ENCODE measurements at places on chromosomes 7 and 10.

- no peak for DNase-seq
These were observed 10.9 kb downstream of the FAM3C start for GRCh38 chr7:121385056-121385799.

DNA sequence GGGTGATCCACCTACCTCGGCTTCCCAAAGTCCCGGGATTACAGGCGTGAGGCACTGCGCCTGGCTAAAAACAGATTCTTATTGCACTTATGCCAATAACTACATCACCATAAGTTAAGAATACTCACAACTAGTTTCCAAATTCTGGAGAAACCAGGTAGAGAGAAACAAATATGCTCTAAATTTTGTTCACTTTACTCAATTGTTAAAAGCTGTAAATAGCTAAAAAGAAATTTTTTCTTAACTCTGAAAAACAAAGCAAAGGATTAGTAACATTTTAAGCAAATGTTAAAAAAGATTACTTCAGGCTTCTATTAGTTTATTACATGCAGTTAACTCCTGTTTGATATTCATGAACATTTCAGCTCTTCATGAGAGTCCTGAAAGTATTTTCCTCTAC is 28.3 kb upstream of the ZMIZ2 start:
- no peak for DNase-seq

- no peak for DNase-seq
These were observed 86.3 kb downstream of the KAT6B start for GRCh38 chr10:74912682-74913081.

DNA sequence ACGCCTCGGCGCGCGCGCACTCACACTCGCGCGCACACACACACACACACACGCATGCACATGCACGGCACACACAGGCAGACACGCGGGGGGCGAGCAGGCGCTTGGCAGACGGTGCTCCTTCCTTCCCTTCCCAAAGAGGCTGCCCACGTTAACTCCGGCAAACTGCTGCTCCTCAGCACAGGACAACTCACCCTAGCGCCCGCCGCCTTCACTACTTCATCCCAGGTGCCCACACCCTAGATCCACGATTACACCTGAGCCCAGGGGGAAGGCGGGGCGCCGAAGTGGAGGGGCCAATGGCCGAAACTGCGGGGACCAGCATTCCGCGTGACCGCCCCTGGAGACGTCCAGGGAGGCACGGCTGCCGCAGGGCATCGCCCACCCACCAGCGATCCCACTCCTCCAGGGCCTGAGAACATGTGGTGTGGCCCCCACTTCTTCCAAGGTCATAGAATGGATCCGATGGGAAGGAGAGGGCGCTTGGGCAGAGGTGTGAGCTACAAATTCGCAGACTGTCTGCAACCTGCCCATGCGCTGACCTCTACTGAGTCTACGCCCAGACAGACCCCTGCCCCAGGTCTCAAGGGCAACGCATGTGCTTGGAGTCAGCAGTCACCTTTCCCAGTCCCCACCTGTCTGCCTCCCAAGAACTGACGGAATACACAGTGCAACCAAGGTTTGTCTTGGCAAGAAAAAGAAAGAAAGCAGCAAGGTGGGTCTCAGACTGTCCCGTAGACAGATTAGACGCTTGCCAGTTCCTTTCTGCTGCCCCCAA is 74.6 kb downstream of the CALN1 start:
- DNase-seq = no peak

GRCh38 chr10:68633816-68634466 is 73.8 kb downstream of the TET1 start:
- DNase-seq = no peak

DNA sequence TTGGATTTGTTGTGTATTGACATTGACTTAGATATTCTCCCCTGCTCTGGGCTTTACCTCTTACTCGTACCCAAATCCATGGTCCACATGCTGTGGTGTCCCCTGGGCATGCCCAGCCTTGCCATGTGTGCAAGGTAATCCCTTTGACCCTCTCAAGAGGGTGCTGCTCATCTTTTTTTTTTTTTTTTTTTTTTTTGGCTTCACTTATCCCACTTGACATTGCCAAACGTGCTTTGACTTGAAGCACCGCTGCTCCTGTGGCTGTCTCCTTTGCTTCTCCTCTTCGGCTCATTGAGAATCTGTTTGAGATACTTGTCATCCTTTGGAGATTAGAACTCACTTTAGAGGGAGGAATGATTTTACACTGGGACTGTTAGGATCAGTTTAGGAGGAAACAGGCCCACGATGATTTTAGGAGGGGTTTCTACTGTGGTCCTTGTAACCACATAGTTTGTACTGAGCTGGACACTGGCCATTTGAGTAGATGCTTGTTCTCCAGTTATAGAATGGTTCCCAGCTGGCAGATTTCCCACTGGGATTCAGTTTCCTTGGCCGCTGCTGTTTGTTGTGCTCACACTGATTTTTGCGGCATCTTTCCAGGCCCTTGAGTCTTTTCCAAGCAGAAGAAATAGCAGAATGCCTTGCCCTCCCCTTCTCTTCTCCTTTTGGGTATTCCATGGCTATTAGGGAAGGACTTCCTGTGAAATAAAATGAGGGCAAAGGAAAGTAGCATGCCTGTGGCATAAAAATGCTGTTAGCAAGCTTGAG is 184.8 kb downstream of the AUTS2 start:
- no peak for DNase-seq

GRCh38 chr10:70884741-70885140 is 3.6 kb downstream of the PCBD1 start:
- DNase-seq = no peak

GRCh38 chr7:25068502-25069213 is 56.4 kb downstream of the CYCS start:
- no peak for DNase-seq

GRCh38 chr10:125983161-125983560 is 86.8 kb downstream of the FANK1 start:
- DNase-seq = no peak

DNA sequence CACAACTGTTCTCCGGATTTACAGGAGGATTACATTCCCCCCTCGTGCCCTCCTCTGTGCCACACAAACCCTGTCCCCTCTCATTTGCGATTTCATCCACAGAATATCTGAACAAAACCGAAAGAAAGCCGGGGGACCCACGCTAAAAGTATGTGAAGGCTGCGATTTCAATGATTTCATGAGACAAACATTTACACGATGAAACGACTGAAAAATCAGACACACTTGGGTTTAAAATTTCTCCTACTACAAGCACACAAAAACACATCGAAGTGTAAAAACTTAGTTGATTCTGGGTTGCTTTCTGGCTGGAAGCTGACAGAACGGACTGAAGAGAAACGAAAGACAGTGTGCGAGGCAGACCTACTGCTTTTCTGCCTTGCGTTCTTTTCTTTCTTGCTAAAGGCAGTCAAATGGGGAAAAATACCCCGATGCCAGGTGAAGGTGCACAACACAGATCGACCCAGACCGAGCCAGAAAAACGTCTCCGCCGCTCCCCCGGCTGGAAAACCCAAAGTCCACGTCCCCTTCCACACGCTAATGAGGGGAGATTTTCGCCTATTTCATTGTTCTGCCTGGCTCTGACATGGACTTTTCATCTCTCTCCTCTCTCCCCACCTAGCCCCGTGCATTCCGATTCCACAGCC is 1.2 kb downstream of the HIPK2 start:
- no peak for DNase-seq

DNA sequence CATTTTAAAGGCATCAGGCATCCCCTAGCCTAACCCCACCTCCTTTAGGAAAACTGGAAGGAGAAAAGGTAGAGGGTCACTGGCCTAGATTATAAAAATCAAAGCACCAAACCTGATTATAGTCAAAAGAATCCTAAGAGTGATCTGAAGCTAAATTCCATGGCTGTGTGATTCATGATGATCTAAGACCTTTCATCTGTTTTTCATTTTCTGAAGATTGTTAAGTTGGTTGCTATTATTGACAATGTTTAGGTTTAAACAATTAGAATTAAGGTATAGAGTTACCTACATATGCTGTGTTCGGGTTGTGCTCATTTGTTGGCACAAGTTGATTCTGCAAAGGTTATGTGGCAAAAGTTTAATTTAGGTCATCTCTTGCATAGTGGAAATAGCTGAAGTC is 148.7 kb downstream of the BICC1 start:
- no peak for DNase-seq

DNA sequence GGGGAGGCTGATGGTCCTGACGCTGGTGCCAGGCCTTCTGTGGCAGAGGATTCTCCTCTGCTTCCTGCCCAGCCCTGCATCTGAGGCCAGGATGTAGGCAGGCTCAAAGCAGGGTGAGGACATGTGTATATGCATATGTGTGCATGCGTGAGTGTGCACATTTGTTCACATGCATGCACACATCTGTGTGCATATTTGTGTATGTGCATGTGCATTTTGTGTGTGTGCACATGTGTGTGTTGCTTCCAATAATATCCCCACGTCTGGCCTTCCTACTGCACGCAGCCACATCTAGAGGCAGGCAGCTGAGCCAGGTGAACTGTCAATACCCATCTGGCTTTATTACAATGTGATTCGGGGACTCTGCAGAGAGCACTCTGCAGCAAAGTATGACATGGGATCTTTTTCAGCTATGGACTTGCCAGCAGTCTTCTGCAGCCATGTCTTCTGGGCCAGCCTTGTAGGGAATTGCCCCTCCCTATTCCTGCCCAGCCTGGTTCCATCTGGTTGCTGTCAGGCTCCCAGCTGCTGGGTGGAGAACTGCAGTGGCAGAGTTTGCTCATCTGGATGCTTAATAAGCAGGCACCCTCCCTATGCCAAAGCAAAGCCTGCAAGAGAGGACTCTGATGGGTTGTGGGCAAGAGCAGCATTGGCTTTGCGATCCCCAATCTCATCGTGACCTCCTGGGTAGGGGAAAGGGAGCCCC is 140.7 kb downstream of the PFKFB3 start:
- DNase-seq = no peak

GRCh38 chr7:47379629-47380324 is 202.1 kb downstream of the TNS3 start:
- DNase-seq = no peak

- no peak for DNase-seq
These were observed 91.2 kb upstream of the OIT3 start for GRCh38 chr10:72802332-72802731.

DNA sequence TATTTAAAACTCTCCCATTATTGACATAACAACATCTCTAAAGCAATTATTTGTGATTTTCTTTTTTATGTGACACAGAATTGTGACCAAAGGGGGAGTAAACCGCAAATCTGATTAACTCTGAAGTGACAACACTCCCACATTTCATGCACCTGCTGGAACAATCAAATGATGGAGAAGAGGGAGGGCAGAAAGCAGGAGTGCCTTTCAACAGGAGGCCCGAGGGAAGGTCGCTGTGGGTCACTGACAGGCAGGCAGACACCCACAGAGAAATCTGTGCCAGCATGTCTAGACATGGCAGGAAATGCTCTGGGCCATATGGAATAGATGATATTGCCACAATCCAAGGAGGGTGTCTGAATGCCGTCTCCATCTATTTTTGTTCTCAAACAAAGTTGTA is 247.3 kb downstream of the DOCK4 start:
- no peak for DNase-seq
